ENCODE measurements at places on chromosomes 7 and 10.
A peak's percentile ranks its signal among the peaks of the same experiment; 100 is the strongest.

DNA sequence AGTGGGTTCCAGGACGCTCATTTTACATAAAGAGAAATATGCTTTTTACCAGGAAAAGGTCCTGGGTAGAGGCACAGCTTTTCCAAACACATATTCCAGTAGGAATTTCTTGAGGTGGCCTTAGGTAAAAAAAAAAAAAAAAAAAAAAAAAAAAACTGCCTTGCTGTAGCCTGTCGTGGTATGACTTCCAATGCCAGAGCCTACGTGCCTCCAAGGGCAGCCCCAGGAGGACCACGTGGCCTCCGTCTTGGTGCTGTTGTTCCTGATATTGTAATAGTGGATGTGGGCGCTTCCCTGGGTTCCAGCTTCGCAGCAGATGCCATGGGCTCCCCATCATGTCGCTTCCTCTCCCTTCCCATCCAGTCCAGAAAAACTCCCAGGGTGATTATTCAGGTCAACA is 49.3 kb downstream of the PRKAG2 start:
- no peak for DNase-seq

- no peak for DNase-seq
Observed at GRCh38 chr7:71486856-71487628, 355.1 kb downstream of the GALNT17 start.

DNA sequence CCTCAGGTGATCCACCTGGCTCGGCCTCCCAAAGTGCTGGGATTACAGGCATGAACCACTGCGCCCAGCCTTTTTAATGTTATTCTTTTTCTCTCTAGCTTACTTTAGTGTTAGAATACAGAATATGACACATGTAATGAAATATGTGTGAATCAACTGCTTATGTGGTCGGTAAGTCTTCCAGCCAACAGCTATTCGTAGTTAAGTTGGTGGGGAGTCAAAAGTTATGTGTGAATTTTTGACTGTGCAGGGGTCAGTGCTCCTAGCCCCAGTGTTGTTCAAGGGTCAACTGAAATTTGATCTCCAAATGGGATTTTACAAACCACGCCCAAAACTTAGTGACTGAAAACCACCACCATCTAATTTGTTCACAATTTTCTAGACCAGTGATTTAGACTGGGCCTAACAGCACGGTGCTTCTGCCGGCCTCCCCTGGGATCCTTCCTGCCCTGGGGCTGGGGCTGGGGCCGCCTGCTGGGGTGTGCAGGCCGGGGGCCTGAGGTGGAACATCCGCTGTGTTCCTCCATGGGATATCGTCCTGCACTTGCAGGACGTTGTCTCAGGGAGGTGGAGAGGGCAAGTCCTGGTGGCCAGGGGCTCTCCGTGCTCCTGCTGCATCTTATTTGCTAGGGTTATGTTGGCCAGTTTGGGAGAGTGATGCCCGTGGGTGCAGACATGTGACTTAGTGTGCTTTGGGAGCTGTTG is 24.5 kb upstream of the GRB10 start:
- no peak for DNase-seq

DNA sequence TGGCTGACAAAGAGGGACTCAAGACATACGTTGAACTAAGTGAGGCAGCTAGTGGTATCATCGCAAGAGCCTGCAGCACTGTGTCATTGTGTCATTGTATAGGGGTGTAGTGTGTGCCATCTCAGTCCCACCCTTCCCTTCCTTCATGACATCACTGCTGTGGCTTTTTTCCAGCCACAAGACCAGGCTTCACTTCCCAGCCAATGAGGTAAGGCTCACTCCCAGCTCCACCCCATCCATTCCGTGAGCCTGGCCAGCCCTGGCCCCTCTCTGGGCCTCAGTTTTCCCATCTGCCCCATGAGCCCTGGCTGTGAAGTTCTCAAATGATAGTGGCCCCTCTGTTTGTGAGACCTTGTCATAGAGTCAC is 134.3 kb upstream of the ZMIZ1 start:
- DNase-seq, result no peak

DNA sequence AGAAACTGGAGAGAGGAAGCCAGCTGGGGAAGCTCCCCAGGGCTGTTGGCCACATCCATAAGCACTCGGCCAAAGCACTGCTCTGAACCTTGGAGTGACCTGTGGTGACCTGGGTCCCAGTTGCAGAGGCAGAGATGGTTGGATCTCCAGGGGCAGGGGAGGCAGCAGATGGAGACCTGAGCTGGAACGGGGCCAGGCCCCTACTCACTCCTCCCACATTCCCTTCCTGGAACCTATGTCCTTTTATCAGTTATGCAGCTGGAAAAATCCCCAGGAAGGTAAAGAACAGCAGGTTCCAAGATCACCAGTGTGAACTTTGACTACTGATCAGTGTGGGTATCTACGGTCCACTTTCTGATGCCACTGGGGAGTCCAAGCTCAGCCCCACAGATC is 9.6 kb upstream of the PNLIPRP2 start:
- no peak for DNase-seq

- DNase-seq, result no peak
Observed at GRCh38 chr10:127308031-127308430, 111.6 kb upstream of the INSYN2A start.

GRCh38 chr7:42263971-42264370 is 27.0 kb upstream of the GLI3 start:
- DNase-seq, result no peak

GRCh38 chr7:86958380-86958779 is 101.1 kb downstream of the ELAPOR2 start:
- DNase-seq, result no peak

DNA sequence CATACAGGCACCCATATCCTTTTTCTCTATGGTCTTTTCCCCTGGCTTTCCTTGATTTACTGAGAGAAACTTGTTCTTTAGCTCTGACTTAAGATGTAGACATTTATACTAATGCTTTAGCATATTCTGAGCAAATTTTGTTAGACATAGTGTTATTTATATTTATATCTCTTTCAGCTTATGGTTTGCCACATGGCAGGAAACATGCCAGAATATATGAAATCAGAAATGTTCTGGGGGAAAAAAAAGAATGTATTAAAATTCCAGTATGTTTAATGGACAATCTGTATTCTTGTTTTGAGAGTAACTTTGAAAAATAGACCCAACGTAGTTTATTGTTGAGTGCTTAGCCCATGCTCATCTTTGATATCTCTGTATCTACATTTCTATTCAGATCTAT is 10.1 kb upstream of the GGCT start:
- no peak for DNase-seq

DNA sequence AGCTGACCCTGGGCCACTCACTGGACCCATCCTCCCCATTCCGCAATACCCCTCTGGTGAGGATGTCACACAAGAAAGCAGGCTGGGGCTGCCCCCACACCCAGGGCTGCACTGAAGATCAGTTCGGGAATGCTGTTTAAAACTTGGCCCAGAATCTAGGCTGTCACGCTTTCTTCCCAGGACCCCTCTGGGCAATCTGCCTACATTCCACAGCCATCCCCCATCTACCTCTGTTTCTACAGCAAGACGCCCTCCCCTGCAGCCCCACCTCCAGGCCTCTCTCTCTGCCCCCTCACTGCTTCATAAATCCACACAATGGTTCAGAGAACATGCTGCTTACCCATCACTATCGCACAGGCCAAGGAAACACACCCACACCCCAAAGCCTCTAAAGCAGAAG is 36.1 kb downstream of the XPNPEP1 start:
- no peak for DNase-seq

- DNase-seq, result no peak
Observed at GRCh38 chr10:88755753-88756152, 4.1 kb upstream of the LIPN start.

DNA sequence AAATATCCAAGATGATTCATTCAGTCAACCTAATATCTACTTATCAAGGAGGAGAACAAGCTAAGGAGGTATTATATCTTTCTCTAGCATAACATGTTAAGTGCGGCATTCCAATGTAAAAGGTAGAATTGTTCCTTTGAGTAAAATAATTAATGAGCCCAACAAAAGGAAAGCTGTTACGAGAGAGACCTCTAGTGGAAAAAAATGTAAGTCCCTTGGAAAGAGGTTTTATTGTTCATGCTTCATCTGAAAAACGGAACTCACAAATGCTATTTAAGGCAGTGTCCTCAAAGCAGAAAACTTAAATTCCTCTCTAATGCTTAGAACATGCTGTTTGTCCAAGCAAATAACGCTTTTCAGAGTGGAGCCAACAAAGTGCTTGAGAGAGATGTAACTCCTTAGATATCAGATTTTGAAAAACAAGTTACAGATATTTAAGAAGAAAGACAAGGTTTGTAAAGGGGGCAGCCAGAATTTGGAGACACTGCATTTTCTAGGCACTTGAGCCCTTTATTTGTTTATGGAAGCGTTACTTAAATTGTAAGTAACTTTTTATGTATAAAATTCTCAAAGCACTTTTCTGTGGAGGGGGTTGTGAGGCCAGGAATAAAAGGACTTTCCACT is 119.9 kb downstream of the TFEC start:
- DNase-seq, result peak; percentile 13

DNA sequence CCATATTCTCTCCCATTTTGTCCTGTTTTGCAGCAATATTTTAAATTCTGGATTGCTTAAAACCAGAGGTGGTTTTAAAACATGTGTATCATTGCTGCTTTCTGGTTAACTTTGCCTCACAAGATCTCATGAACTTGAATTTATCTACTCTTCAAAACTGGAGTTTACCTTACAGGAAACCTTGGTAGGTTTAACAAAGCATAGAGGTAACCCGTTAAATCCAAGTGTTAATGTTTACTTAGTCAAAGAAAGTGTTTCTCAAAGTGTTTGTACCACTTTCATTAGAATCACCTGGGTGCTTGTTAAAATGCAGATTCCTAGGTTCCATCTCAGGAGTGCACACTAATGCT is 44.0 kb upstream of the VDAC2 start:
- no peak for DNase-seq

DNA sequence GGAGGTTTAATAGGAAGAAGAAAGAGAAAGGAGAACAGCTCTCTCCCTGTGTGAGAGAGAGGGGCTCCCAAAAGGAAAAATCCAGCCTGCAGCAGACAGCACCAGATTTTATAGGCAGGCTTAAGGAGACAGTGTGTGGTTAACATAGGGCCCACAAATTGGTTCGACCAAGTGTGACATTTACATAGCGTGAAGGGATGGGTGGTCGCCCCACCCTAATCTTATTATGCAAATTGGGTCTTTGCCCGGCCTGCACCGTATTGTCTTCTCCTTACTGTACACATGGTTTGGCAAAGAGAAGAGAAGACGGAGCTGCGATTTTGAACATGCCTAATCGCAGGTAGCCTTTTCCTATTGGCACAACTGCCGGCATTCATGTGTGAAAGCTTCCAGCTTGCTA is 756.3 kb downstream of the NXPH1 start:
- DNase-seq, result no peak

- DNase-seq, result no peak
Observed at GRCh38 chr7:110646804-110647203, 444.1 kb upstream of the LRRN3 start.

- no peak for DNase-seq
Observed at GRCh38 chr10:31384589-31384949, 65.6 kb downstream of the ZEB1 start.

DNA sequence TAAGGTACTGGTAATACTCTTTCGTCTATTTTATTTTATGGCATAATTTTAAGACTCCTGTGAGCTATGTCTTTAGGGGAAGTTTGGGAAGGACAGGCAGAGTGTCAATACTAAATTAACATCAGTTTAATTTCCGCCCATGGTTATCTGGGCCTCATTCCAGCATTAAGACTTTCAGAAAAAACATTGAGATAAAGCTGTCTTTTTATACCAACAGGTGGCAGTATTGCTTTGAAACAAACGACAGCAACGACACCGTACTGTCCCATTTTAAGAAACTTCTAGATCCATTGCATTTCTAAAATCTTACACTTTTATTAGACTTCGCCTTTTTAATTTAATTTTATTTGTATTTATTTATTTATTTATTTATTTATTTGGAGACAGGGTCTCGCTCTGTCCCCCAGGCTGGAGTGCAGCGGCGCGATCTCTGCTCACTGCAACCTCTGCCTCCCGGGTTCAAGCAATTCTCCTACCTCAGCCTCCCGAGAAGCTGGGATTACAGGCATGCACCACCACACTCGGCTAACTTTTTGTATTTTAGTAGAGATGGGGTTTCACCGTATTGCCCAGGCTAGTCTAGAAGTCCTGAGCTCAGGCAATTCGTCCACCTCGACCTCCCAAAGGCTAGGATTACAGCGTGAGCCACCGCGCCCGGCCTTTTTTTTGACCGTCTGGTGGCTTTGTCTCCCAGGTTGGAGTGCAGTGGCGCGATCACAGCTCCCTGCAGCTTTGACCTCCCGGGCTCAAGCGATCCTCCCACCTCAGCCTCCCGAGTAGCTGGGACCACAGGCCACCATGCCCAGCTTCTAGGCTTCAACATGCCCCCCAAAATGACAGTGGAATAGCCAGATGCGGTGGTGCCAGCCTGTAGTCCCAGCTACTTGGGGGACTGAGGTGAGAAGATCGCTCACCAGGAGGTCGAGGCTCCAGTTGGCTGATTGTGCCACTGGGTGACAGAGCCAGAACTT is 78.7 kb upstream of the C1GALT1 start:
- DNase-seq, result no peak

DNA sequence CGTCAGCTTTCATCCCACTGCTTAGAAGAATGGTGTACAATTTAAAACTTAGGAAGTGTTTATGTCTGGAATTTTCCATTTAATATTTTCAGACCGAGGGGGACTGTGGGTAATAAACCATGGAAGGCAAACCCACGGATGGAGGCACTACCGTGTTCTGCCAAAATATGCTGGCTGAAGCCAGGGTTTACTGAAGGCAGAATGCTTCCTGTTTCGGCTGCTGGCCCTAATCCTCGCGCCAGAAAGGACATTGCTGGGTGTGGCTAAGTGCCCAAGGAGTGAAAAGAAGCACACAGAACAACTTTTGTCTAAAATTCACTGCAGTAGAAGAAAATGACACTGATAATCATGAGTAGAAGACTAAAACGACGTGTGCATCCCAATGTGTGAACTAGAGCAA is 32.3 kb downstream of the PITRM1 start:
- DNase-seq, result no peak

GRCh38 chr7:43669286-43670081 is 59.8 kb downstream of the COA1 start:
- no peak for DNase-seq

GRCh38 chr10:99827936-99828335 is 45.5 kb downstream of the ABCC2 start:
- DNase-seq, result no peak

- DNase-seq, result no peak
Observed at GRCh38 chr10:6382081-6382480, 179.3 kb downstream of the PFKFB3 start.

GRCh38 chr10:94156453-94156852 is 162.7 kb downstream of the PLCE1 start:
- DNase-seq, result no peak

DNA sequence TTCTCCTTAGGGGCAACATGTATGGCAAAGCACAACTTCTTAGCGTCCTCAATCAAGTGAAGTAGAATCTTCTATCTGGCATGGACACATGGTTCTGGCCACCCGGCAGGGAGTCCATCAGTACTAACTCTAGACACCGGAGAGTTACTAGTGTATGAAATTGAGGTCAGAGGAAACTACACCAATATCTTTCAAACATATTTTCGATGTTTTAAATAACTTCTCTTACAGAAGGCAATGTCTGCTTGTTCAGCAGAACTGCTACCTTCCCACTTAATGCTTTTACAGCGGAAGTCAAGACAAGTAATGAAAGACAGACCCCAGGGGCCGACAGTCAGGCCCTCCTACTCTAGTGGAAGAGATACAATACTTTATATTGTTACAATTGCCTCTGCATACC is 89.9 kb downstream of the RNF216 start:
- no peak for DNase-seq

All from NCI-H187 treated with DMSO at 0.1 percent for 48 hours (cell line).